ENCODE measurements at places on chromosomes 1 and 21.
A peak's percentile ranks its signal among the peaks of the same experiment; 100 is the strongest.

DNA sequence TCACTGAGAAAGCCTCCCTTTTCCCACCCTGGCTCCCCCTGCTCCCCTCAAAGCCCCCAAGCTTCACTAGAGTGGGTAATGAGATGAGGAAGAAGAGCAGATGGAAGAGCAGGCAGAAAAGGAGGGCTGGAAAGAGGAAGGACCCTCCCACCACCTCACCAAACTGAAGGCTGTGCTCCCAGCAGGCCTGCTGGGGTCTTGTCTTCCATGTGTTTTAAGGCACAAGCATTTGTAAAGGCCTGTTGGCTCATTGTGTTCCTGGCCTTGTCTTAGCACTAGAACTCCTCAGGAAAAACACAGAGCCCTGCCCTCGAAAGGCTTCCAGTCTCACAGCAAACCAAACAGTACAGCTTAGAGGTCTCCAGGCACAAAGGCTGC is 51.5 kb downstream of the TOMM20 start:
- no peak for DNase-seq

- DNase-seq = peak; percentile 92
Observed at GRCh38 chr21:34807881-34808568, 139.2 kb downstream of the CLIC6 start.

- peak; percentile 49 for DNase-seq
Observed at GRCh38 chr1:160997323-160998038, 23.5 kb downstream of the F11R start.

- DNase-seq = no peak
Observed at GRCh38 chr1:184824691-184825323, 70.1 kb upstream of the EDEM3 start.

GRCh38 chr1:1162597-1163537 is 10.8 kb upstream of the TTLL10 start:
- DNase-seq = no peak

GRCh38 chr1:181119093-181119989 is 30.8 kb downstream of the IER5 start:
- no peak for DNase-seq

DNA sequence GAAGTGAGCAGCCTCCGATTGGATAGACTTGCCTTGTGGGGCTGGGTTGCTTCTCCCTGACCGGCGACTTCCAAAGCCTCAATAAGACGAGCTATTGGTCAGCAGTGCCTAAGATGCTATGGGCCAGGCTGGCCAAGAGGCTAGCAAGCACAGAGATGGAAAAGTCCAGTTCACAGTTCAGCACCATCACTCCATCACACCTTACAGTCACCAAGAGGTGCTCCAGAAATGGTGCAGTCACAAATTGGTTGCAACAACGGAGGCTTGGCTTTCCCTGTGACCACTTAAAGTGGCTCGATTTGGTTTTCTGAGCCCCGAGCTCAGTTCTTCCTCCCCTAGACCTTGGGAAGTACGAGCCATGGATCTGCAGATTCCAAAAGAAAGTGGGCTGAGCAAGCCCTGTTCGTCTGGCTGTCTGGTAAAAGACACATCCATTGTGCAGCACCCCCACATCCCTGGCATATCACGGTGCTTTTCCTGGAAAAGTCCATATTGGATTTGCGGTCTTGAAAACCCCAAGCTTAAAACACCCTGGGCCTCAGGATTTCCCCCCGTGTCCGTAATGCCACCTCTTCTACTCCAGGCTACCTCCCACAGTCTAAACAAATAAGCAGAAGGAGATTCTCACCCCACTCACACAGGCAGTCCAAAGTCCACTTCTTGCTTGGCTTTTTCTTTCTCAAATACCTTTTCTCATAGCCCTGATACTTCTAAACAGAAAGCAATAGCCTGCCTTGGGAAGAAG is 1.3 kb downstream of the SLAMF1 start:
- no peak for DNase-seq

DNA sequence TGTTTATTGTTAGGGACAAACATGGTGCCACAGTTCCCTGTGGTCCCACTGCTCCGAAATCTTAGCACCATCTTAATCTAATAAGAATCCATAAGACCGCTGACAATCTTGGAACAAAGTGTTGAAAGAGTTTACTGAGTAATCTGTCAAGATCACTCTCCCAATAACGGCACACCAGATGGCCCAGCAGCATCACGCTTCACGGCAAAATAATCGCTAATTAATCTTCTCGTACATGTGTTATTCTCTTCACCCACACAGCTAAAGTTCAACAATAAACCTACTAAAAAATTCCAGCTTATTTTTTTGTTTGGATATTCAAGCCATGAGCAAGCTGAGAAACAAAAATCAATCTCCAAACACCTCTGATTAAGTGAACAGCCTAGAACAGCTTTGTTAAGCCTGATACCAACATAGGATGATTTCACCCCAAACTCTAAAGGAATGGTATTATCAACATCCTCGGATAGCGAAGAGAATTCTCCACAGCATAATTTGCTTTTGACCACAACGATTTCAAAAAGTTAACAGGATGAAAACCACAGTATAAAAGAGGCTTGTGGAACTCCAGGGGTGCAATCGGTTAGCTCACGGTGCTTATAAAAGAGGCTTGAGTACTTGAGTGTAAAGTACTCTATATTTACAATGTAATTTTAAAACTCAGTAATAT is 329.9 kb upstream of the GREM2 start:
- DNase-seq = peak; percentile 55

- DNase-seq = no peak
Observed at GRCh38 chr21:45618287-45618686, 25.2 kb upstream of the PCBP3 start.

GRCh38 chr1:30513396-30514136 is 209.8 kb downstream of the MATN1 start:
- no peak for DNase-seq

- no peak for DNase-seq
Observed at GRCh38 chr1:35657851-35658250, 16.5 kb upstream of the PSMB2 start.

- DNase-seq = no peak
Observed at GRCh38 chr1:10744654-10745238, 51.7 kb downstream of the CASZ1 start.

DNA sequence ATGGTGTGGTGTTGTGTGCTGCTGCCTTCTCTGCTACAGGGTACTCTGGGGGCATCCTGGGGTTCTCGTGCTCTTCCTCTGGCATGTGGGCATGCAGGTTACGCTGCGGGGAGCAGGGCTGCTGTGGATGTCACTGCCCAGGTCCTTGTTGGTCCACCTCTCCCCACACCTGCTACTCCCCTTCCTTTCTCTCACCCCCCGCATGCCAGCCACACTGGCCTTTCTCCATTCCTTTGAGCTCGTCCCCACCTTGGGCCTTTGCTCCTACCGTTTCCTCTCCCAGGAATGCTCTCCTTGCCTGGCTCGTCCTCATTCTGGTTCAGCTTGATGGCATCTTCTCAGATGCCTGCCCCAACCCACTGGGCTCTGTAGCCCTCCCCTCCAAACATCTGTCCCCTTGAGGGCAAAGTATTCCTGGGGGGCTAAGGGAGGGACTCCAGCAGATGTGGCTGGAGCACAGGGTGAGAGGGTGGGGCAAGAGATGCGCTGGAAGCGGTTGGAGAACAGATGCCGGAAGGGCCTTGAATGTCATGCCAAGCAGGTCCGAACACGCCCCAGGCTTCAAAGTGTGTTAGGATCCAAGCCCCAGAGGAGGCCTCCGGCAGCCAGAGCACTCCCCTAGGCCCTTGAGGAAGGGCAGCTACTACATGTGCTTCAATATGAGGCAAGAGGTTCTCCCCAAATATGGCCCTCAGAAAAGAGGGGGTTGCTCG is 23.4 kb downstream of the DMRTB1 start:
- no peak for DNase-seq

DNA sequence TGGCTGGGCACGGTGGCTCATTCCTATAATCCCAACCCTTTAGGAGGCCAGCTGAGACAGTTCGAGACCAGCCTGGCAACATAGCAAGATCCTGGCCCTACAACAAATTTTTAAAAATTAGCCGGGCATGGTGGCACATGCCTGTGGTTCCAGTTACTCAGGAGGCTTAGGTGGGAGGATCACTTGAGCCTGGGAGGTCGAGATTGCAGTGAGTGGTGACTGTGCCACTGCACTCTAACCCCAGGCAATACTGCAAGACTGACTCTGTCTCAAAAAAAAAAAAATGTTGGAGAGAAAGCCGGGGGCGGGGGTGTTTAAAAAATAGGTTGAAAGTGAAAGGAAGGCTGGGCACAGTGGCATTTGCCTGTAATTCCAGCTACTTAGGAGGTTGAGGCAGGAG is 16.5 kb downstream of the CLDN19 start:
- no peak for DNase-seq

DNA sequence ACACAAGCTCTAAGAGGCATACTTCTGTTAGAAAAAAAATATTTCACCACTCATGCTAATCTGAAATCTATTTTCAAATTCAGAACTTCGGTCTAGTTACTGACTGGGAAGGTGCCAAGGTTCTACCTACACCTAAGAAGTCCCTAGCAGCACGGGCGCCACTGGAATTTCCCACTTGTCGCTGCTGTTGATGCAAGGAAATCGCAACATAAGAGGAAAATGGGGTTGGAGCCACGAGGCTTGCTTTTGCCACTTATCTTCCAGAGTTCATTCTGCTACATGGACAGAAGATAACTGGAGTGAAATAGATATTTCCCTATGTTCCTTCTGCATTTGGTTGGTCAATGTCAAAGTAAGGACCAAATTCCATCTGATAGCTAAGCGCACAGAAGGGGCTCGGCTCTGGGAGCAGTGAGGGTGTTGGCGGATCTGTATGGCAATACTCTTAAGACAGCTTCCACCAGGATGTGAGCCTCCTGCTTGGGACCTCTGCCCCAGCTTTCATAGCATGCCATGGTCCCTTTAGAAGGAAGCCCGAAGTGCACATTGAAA is 47.2 kb downstream of the RCAN1 start:
- DNase-seq = no peak

GRCh38 chr1:163906283-163906682 is 584.5 kb downstream of the NUF2 start:
- no peak for DNase-seq

DNA sequence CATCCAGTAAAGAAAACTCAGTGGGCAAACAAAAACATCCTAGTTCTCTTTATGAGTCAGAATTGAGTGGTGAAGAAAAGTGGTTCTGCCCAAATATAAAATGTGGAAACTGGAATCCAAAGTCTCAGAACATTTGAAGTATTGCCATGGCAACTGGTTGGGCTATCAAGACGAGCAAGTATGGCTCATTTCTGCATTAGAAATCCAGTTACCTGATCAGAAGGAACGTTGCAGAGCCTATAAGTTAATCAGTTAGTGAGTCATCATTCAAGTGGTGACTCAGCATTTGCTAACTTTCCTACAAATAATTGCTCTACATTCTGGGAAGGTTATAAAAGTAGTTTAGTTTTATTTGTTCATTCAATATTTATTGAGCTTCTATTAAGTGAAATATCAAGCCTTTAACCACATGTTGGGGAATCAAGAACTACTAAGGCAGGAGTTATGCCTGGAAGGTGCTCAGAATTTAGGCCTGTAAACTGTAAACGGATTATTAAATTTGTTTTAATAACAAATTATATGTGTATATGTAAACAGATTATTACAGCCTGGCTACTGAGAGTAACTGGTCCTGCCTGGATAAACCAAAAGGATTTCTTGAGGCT is 104.3 kb downstream of the PAPPA2 start:
- peak; percentile 62 for DNase-seq

DNA sequence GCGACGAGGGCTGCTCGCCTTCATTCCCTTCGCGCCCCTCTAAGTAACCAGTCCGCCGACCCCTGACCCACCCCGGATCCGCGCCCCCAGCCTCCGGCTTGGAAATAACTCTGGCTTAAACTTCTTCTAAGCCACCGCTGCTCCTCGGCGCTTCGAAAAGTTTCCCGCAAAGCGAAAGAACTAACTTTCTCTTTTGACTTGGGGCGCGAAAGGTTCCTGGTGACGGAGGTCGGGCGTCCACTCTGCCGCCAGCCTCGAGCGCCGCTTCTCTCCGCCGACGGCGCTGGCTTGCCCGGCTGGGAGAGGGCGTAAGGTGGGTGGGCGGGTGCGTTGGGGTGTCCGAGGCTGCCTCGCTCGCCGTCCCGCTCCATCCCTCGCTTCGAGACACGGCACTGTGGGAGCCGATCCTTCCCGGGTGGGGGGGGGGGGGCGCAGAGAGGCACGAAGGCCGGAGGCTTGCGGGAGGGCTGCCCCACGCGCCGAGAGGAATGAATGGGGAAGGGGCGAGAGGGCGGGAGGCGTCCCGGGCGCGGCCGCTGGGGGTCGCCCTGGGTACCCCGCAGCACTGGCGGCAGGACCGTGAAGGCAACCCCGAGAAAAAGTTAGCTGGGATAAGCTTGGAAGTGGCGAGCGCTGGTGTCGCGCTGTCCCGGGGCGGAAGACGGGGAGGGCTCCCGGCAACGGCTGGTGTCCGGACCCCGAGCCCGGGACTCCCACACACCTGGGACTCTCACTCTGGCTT is 569 bp downstream of the ATF3 start:
- DNase-seq = peak; percentile 23

- DNase-seq = no peak
Observed at GRCh38 chr1:47763591-47764171, 233.5 kb downstream of the TRABD2B start.

GRCh38 chr21:30515681-30516080 is 13.7 kb upstream of the KRTAP19-5 start:
- no peak for DNase-seq

DNA sequence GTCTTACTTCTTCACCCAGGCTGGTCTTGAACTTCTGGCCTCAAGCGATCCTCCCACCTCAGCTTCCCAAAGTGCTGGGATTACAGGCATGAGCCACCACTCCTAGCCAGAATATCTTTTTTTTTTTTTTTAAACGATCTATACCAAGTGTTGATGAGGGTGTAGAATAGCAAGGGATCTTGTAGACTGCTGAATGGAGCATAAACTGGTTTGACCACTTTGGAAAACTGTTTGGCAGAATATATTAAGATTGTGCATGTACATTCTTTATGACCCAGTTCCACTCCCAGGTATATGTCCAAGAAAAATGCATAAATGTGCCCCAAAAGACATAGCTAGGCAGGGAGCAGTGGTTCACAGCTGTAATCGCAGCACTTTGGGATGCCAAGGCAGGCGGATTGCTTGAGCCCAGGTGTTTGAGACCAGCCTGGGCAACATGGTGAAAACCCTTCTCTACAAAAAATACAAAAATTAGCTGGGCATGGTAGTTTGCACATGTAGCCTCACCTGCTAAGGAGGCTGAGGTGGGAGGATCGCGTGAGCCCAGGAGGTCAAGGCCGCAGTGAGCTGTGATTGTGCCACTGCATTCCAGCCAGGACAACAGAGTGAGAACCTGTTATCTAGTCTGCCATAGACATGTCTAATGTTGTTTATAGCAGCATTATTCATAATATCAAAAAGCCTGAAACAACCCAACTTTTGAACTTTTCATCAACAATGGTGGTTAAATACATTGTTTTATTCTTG is 184.0 kb downstream of the VPS13D start:
- no peak for DNase-seq

GRCh38 chr1:205656236-205656635 is 24.1 kb downstream of the SLC45A3 start:
- DNase-seq = no peak

GRCh38 chr1:6059866-6060265 is 14.2 kb downstream of the KCNAB2 start:
- DNase-seq = no peak

Measured in astrocyte (in vitro differentiated cells and primary cell).